Spinal cord (tissue), 10 donors: ENCODE measurements at places on chromosomes 3 and 15.

DNA sequence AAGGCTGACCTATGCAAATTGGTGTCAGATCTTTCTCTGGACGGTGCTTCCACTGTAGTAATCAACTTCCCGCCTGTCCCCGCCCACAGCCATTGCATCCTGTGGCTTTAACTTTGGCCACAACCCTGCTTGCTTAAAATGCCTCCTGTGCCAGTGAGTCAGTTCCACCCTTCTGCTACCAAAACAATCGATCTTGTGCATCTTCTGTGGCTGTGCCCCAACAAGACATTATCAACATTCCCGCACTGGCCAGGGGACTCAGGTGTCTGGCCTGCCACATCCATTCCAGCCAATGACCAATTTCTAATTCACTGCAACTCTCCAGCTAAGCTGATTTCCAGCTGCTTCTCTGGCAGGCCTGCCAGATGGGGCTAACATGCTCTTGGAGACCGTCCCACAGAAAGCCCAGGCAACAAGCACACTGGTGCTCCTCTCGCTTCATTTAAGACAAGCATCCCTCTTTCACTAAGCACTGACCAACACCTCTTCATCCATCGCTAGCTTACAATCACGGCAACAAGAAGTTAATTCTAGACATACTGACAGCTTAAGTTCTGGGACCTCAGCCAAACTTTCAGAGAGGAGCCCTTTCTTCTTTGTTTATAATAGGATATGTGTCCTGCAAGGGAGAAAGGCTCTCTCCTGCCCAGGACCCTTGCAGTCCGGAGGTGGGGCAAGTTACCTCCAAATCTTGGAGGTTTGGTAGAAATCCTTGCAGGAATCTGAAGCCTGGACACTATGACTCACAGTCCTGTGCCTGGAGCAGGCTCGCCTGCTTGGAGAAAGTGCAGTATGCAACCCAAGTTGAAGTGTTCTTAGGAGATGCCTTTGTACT is 6.7 kb downstream of the CA12 start:
- peak; percentile 90 for DNase-seq

DNA sequence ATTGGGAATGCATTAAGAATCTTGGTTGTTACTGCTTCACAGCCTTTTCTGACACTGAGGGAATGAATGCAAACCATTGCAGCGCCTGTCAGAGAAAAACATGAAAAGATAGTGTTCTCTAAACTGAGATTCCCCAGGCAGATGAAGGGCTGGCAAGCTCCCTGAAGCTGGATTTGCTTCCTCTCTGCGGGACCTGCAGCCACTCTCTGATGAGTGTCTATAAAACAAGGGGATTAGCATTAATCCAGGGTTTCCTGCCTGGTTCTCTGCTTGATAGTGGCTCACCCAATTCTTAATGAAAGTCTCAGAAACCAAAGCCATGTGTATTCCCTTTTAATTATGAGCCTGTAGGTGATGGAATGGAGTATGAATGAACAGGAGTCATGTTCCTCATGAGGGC is 344.3 kb upstream of the UMPS start:
- no peak for DNase-seq

GRCh38 chr3:118863731-118864322 is 170.8 kb downstream of the IGSF11 start:
- no peak for DNase-seq

DNA sequence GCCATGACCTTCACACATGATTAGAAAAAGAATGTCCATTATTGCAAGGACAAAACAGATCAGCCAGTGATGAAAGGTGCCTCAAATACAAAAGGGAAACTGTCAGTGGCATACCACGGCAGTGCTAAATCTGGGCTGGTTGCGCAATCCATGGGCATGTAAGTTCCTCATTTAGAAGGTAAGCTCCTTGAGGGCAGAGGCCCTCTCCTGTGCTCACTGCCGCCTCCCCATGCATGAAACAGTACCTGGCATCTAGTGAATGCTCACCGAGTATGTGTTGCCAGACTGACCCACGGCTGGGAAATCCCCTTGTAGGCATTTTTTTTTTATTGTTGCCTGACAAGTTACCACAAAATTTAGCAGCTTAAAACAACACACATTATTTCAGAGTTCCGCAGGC is 312.1 kb upstream of the CHRM5 start:
- DNase-seq, result no peak

- no peak for DNase-seq
Observed at GRCh38 chr3:59527493-59527892, 477.7 kb upstream of the CFAP20DC start.

GRCh38 chr3:58206406-58207011 is 4.3 kb downstream of the DNASE1L3 start:
- DNase-seq, result no peak

- DNase-seq, result no peak
Observed at GRCh38 chr3:24541935-24542334, 47.3 kb upstream of the THRB start.

GRCh38 chr15:64685230-64685888 is 90.0 kb downstream of the RBPMS2 start:
- no peak for DNase-seq

GRCh38 chr3:196757876-196758739 is 18.5 kb downstream of the PAK2 start:
- no peak for DNase-seq

GRCh38 chr3:123831420-123831819 is 52.7 kb downstream of the MYLK start:
- DNase-seq, result no peak

- peak; percentile 25 for DNase-seq
Observed at GRCh38 chr15:56886363-56886931, 32.0 kb upstream of the TCF12 start.

GRCh38 chr3:116912116-116912515 is 202.5 kb downstream of the TUSC7 start:
- no peak for DNase-seq

GRCh38 chr3:101042996-101043686 is 49.9 kb upstream of the ABI3BP start:
- no peak for DNase-seq

DNA sequence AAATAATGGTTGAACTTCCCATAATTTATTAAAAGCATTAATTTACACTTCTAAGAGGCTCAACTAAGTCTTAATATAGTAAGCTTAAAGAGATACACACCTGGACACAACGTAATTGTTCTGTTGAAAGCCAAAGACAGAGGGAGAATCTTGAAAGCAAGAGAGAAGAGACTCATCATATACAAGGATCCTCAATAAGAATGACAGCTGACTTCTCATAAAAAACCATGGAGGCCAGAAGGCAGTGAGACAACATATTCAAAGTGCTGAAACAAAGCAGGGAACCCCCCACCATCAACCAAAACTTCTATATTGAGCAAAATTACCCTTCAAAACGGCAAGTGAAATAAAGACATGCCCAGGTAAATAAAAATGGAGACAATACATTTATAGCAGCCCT is 16.6 kb upstream of the GABRG3 start:
- DNase-seq, result no peak

DNA sequence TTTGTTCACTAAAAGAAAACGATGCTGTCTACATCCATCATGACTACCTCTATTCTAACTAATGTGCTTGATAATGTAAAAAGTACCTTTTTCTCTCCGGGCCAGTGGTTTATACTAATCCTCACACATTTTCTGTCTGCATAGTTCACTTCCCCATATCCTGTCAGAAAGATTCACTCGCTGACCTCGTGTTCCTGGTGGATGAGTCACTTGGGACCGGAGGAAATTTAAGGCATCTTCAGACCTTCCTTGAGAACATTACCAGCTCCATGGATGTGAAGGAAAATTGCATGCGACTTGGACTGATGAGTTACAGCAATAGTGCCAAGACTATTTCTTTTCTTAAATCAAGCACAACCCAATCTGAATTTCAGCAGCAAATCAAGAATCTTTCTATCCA is 33.8 kb downstream of the COL6A5 start:
- no peak for DNase-seq

- no peak for DNase-seq
Observed at GRCh38 chr3:15148614-15149013, 49.7 kb upstream of the RBSN start.

DNA sequence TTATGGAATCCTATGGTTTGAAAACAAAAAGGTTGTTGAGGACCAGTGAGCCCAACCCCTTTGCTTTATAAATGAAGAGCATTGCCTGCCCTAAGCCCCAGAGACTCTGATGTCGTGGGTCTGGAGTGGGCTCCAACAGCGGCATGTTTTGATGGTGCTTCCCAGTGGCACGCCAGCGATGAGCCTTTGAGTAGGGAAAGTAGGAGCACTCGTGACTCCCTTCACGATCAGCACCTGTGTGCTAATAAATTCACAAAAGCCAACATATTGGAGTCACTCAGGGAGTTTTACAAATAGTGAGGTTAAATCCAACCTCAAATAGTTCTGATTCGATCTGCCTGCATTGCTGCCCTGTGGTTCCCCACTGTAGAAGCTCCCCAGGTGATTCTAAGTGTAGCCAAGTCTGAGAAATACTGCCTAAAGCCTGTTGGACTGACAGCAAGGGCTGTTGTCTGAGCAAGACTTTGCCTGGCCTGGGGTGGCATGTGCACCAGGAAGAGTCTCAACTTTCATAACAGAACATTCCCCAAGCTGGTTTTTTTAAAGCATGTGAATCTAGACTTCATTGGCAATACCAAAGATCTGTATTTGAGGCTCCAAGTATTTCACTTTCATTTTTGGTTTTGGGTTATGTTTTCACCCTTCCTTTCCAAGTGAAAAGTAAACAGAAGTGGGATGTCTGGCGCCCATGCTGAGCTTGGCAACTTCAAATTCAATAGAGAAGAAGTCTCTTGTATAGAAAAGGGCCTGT is 9.9 kb downstream of the CCR5 start:
- DNase-seq, result no peak

GRCh38 chr3:113468539-113468938 is 27.2 kb upstream of the CFAP44 start:
- DNase-seq, result no peak

DNA sequence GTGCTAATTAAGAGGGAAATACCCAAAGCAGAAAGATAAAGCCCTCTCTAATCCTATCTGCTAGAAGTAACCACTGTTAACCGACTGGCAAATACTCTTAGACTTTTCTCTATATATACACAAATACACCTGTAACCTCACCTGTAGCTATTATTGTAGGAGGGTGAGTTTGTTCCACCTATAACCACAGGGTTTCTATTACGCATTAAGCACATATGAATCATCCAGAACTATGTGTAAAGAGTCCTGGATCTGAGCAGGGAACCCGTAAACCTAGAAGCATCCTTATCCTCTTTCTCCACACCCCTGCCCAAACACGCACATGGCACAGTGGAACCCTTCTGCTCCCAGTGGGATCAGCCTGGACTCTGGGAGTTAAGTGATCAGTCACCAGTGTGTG is 172.8 kb upstream of the C2CD4B start:
- no peak for DNase-seq

GRCh38 chr3:38994251-38994650 is 57.5 kb downstream of the SCN11A start:
- no peak for DNase-seq

DNA sequence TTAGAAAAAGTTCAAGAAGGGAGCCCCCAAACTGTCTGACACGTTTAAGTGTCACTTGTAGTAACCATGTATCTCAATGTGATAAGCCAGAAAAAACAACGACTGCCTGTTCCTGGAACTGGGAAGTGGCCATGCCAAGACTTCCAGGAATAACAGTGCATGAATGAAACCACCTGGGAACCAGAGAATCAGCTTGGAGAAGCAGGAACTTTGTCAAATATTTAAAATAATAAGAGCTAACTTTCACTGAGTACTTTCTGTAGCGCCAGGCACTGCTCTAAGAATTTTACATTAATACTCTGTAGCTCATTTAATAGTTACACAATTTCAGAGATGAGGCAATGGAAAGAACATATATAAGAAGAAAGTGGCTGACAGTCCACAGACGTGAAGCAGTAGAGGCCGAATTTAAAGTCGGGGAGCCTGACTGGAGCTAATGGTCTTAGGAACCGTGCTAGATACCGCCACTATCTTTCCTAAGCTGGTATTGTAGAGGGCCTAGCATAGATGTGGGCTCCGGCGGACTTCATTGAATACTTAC is 876 bp downstream of the PLSCR1 start:
- no peak for DNase-seq

DNA sequence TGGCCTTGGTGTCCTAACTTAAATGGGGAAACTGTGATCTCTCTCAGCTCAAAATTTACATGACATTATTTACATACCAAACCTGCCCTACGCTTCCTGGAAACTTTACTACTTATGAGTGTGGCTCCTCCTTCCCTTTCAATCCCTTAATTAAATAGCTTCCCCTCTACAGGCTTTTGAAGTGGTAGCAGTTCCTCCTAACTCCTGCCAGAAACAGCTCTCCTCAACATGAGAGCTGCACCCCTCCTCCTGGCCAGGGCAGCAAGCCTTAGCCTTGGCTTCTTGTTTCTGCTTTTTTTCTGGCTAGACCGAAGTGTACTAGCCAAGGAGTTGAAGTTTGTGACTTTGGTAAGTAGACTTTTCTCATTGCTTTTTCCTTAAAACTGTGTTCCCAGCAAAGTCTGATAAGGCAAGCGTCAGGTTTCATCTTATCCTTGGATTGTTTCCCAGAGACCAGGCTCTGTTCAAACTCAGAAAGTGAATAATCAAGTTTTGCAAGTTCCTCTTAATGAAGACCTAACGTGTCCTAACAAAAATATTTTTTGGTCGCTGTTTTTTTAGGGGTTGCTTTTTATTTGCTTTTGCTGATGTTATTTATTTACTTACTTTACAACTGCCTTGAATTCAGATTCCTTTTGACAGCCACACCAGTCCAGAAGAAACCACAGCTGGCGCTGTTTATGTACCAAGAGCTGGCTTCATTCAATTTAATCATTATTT is at the start of gene ACP3:
Gene ACP3 (plus strand): TSS at position 179 of the 720 bp plus-strand sequence. CDS start 50 bp downstream, at position 229.
- no peak for DNase-seq

- no peak for DNase-seq
Observed at GRCh38 chr15:59232476-59232875, 25.8 kb downstream of the LDHAL6B start.

DNA sequence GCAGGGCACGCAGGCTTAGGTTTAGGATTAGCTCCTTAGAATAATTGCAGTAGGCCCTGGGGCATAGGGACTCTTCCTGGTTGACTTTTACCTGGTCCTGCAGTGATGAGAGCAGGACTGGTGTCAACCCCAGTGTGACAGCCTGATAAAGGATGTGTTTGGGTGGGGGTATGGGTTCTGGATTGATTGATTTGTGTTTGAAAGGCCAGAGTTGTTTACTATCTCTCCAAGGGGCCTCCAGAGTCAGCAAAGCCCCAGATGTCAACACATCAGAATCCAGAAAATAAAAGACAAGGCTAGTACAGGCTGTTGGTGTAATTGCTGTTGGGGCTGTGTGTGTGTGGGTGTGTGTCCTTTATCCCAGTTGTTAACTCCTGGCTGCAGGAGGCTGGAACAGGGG is 122.3 kb downstream of the CHRNA7 start:
- no peak for DNase-seq

DNA sequence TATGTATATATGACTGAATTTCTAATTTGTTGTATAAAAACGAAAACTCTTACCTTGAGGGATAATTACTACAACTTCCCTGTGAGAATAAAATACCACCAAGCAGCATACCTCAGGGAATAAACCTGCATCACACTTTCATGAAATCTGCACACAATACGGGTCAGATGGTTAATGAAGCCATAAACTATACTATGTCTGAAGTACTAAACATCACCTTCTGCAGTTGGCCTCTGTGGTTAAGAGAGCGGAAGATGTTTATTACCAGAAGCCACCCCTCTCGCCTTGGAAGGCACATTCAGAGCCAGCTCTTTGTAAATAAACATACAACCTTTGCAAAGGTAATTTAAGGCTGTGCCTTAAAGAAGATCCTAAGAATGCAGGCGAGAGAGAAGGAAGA is 462.1 kb upstream of the NR2F2 start:
- DNase-seq, result no peak

GRCh38 chr3:65381496-65382010 is 657.2 kb downstream of the MAGI1 start:
- DNase-seq, result peak; percentile 59

GRCh38 chr15:81008312-81008711 is 7.6 kb downstream of the TLNRD1 start:
- no peak for DNase-seq

- no peak for DNase-seq
Observed at GRCh38 chr3:27079427-27080257, 289.5 kb downstream of the NEK10 start.
